ENCODE measurements at places on chromosomes 1 and 21. TPM values are rescaled to one million over a fixed set of nuclear protein-coding genes. Genes with fewer than 3 reads are reported as not detected.
A peak's percentile ranks its signal among the peaks of the same experiment; 100 is the strongest.

GRCh38 chr1:238950784-238951183 lies 435.6 kb upstream of the CHRM3 start:
- no peak overlapping the region for H3K27ac ChIP-seq
- no peaks in the 10 kb centered on the region for H3K4me1 ChIP-seq
- no peak overlapping the region for H3K4me3 ChIP-seq
- H3K36me3 ChIP-seq = no peaks in the 10 kb centered on the region

DNA sequence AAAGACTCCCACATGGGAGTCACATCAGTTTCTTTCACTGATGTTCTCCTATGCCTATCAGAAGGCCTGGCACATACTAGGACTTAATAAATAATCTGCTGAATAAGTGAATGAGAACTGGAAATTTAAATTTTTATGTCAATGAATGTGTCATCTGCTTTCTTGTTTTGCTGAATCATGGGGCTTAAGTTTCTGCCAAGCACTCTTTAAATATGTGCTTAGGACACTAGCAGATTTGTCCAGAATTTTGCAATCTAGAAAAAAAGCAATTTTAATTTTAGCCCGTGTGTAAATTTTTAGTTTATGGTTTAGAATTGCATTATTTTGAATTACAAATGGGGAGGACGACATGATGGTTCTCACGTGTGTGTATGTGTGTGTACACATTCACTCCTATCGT lies 803.1 kb downstream of the USP25 start:
- no peak overlapping the region for H3K4me3 ChIP-seq
- DNase-seq = peak; percentile 49
- H3K4me1 ChIP-seq = peaks cover 3% of the 10 kb centered on the region
- no peaks in the 10 kb centered on the region for H3K36me3 ChIP-seq
- H3K27ac ChIP-seq = peak overlapping the region; percentile 33
- no peaks in the 10 kb centered on the region for H3K27me3 ChIP-seq

GRCh38 chr1:16302709-16303627 lies 49.3 kb downstream of the FBXO42 start:
- DNase-seq = no peak
- H3K4me1 ChIP-seq = no peaks in the 10 kb centered on the region
- H3K4me3 ChIP-seq = no peak overlapping the region
- H3K36me3 ChIP-seq = peaks cover 17% of the 10 kb centered on the region

GRCh38 chr1:147676311-147677085 lies 6.2 kb upstream of the ACP6 start:
- H3K27me3 ChIP-seq = no peaks in the 10 kb centered on the region
- no peaks in the 10 kb centered on the region for H3K36me3 ChIP-seq
- DNase-seq = no peak
- no peak overlapping the region for H3K4me3 ChIP-seq
- no peaks in the 10 kb centered on the region for H3K4me1 ChIP-seq

Gene GBP5
- polyA plus RNA-seq = 35.7 TPM

Gene CELA2A
- polyA plus RNA-seq = 0.20 TPM

- H3K4me1 ChIP-seq = no peaks in the 10 kb centered on the region
- no peak overlapping the region for H3K27ac ChIP-seq
- no peaks in the 10 kb centered on the region for H3K27me3 ChIP-seq
- DNase-seq = no peak
Measured at GRCh38 chr21:46465651-46466050, 7.0 kb downstream of the DIP2A start.

Gene SPRR2A
- not detected for polyA plus RNA-seq

DNA sequence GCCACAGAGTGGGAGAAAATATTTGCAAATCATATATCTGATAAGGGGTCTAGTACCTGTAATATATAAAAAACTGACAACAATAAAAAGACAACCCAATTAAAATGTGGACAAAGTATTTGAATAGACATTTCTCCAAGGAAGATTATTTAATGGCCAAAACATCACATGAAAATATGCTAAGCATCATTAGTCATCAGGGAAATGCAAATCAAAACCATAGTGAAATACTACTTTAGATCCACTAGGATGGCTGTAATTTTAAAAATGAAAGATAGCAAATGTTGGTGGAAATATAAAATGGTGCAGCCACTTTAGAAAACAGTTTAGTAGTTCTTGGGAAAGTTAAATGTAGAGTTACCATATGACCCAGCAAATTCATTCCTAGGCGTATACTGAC lies 118.7 kb upstream of the KIF26B start:
- no peaks in the 10 kb centered on the region for H3K36me3 ChIP-seq
- DNase-seq = no peak
- H3K4me3 ChIP-seq = no peak overlapping the region
- no peaks in the 10 kb centered on the region for H3K27me3 ChIP-seq

- H3K27ac ChIP-seq = no peak overlapping the region
- no peak for DNase-seq
- no peaks in the 10 kb centered on the region for H3K36me3 ChIP-seq
- no peak overlapping the region for H3K4me3 ChIP-seq
- H3K27me3 ChIP-seq = no peaks in the 10 kb centered on the region
- H3K4me1 ChIP-seq = no peaks in the 10 kb centered on the region
Measured at GRCh38 chr1:170273291-170274130, 127.8 kb downstream of the NTMT2 start.

- H3K4me3 ChIP-seq = no peak overlapping the region
- no peak for DNase-seq
- H3K27me3 ChIP-seq = no peaks in the 10 kb centered on the region
Measured at GRCh38 chr1:11918799-11919519, 7.3 kb downstream of the KIAA2013 start.

Gene CFAP74
- 3.2 TPM for polyA plus RNA-seq

GRCh38 chr1:51218570-51218969 lies 17.5 kb upstream of the RNF11 start:
- no peak for DNase-seq
- H3K36me3 ChIP-seq = no peaks in the 10 kb centered on the region
- H3K27me3 ChIP-seq = peaks cover 2% of the 10 kb centered on the region
- no peak overlapping the region for H3K27ac ChIP-seq

Gene STIL
- polyA plus RNA-seq = 0.85 TPM

DNA sequence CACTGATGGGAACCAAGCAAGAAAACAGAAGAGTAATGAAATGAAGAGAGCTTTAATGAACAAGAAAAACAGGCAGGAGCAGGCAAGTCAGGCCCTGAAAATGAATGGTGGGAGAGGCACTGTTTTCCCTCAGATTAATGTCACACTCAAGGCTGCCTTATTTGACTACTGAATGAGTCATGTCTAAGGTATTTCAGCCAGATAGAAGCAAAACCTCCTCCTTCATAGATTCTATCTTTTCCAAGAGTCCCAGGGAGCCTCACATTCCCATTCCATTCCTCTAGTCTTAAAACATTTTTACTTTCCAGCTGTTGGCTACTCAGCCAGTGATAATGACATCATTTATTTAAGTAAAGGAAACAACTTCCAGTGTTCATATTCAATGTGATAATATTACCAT lies 228.4 kb upstream of the NRIP1 start:
- H3K4me1 ChIP-seq = peaks cover 4% of the 10 kb centered on the region
- no peaks in the 10 kb centered on the region for H3K36me3 ChIP-seq
- H3K27ac ChIP-seq = no peak overlapping the region

GRCh38 chr1:8219530-8219929 lies 98.4 kb upstream of the SLC45A1 start:
- H3K27me3 ChIP-seq = no peaks in the 10 kb centered on the region
- H3K4me3 ChIP-seq = no peak overlapping the region
- H3K4me1 ChIP-seq = peaks cover 15% of the 10 kb centered on the region
- no peak overlapping the region for H3K27ac ChIP-seq

DNA sequence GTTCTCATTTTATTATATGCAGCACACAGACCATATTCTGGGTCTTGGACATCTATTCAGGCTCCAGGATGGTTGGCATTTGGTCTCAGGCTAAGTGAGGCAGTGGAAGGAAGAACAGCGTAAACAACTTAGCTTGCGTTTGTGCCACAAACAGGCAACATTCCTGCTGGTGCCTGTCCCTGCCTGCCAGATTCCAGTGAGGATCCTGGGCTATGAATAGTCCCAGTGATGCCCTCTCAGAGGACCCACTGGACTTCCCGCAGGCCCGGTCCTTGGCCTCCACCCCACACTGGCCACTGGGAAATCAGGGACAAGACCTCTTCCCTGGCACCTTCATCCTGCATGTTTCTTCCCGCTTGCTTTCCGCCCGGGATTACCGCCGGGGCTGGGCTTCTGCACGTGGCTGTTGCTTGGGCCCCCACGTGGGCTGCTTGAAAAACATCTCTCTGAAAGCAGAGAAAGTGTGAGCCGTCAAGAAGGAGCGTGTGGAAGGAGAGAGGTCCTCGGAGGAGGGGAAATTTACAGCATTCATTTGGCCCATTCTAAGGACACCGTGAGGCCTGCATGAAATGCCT lies 145.1 kb upstream of the WNT4 start:
- H3K27me3 ChIP-seq = no peaks in the 10 kb centered on the region
- H3K27ac ChIP-seq = no peak overlapping the region
- H3K4me1 ChIP-seq = no peaks in the 10 kb centered on the region
- DNase-seq = peak; percentile 8
- H3K36me3 ChIP-seq = no peaks in the 10 kb centered on the region

GRCh38 chr1:160581961-160582360 lies 2.7 kb upstream of the CD84 start:
- no peak overlapping the region for H3K4me3 ChIP-seq
- H3K36me3 ChIP-seq = no peaks in the 10 kb centered on the region
- H3K27ac ChIP-seq = no peak overlapping the region
- H3K4me1 ChIP-seq = no peaks in the 10 kb centered on the region
- no peaks in the 10 kb centered on the region for H3K27me3 ChIP-seq

DNA sequence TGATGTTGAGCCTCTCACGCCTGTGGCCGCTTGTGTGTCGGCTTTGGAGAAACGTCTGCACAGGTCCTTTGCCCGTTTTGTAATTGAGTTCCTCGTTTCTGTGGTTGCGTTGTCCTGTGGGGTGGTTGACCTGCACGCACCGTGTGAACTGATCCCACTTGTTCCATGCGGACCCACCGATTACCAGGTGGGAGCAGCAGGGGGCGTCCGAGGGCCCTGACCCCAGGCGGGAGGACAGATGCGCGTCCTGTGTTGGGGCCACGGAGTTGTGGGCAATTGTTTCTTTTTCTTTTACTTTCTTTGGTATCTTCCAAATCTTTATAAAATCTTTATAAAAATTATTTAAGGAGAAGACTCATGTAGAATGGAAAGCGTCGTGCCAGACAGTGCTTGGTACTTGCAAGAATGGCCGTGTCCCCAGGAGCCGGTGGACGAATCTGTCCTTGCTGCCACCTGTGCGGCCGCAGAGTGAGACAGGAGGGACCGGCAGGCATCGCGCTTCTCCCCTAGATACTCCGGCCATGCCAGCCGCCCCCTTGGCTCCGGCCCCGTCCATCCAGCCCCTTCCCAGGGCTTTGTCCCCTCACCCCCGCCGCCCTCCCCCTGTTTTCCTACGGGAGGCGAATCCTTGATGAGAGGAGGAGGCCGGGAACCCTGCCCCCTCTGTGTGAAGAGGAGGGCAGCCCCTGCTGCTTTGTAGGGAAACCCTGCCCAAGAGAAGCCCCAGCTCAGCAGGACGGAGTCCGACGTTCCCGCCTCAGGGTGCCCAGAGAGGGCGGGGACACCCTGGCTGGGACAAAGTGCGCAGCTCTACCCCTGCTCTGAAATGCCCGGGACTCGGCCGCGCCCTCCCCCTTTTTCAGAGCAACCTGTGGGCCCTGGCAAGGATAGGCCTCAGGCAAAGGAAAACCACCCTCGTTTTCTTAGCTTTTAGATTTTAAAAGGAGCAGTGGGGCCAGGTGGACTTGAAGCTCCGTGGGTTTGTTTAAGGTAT lies 41.7 kb downstream of the PRKCZ start:
- no peak overlapping the region for H3K27ac ChIP-seq
- no peak overlapping the region for H3K4me3 ChIP-seq
- no peaks in the 10 kb centered on the region for H3K4me1 ChIP-seq
- H3K27me3 ChIP-seq = no peaks in the 10 kb centered on the region
- H3K36me3 ChIP-seq = no peaks in the 10 kb centered on the region

DNA sequence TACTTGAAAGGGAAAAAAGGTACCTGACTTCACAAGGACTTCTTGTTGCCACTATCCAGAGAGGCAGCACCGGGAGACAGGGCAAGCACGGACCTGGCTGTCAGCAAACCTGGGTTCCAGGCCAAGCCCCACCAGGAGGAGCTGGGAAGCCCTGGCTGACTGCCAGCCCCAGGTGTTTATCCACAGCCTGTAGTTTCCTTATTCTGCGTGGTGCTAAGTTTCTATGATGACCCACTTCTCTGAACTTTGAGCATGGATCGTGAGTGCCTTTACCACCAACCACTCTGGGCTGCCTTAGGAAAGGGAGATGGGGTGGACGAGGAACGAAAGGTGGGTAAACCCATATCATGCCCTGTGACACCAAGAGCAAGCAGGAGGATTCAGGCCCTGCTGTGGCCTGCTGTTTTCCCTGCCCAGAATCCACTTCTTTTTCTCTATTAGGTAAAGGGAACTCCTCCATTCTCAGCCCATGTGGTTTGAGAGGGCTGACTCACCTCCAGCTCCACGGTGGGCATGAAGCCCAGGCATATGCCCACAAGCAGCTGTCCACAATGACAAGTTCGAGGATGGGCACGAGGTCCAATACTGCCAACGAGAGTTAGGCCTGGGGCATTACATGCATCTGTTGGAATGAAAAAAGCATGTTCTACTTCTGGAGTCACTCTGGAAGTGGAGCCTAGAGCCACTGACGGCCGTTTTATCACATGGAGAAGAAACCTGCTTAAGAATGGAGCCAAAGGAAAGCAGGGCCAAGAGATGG lies 20.3 kb downstream of the TSPAN2 start:
- H3K27me3 ChIP-seq = no peaks in the 10 kb centered on the region
- H3K36me3 ChIP-seq = no peaks in the 10 kb centered on the region
- H3K27ac ChIP-seq = no peak overlapping the region
- no peak for DNase-seq

- no peaks in the 10 kb centered on the region for H3K36me3 ChIP-seq
- no peak overlapping the region for H3K4me3 ChIP-seq
- DNase-seq = peak; percentile 80
Measured at GRCh38 chr1:35524106-35524505, 33.1 kb downstream of the KIAA0319L start.

DNA sequence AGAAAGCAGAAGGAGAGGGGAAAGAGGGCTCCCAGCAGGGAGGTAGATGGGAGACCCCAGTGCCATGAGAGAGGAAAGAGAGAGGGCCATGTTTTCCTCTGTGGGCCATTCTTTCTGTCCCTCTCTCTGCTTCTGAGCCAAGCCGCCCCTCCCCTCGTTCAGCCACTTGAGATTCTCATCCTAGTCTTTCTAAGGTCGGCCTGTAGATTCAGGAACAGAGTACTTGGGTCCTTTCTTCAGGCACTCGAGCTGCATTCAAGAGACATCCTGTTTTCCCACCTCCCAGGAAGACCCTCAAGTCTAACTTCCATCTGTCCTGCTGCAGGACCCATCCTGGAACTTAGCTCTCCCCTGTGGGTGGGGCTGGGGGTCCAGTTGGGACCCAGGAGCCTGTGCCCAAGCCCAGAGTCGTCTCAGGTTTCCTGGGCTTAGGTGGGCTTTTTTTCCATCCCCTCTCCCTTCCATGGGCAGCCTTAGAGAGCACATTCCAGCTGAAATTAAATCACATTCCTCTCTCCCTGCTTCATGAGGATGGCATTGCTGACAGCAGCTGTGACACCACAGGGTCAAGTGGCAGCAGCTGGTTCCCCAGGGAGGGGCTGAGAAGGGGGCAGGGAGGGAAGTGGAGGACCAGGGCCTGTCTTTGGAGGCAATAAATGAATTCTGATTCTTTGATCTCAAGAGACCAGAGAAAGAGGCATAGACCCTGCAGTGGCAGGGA lies 13.0 kb downstream of the NES start:
- H3K36me3 ChIP-seq = no peaks in the 10 kb centered on the region
- H3K4me3 ChIP-seq = no peak overlapping the region
- peak; percentile 64 for DNase-seq
- H3K27me3 ChIP-seq = no peaks in the 10 kb centered on the region
- peak overlapping the region; percentile 89 for H3K27ac ChIP-seq
- H3K4me1 ChIP-seq = peaks cover 52% of the 10 kb centered on the region
